ENCODE measurements at places on chromosomes 5 and 9. TPM values are rescaled to one million over a fixed set of nuclear protein-coding genes. Genes with fewer than 3 reads are reported as not detected.

GRCh38 chr5:76386360-76386759, 16.7 kb upstream of the IQGAP2 start:
- no peak overlapping the region for H3K27ac ChIP-seq
- no peaks in the 10 kb centered on the region for H3K36me3 ChIP-seq
- no peaks in the 10 kb centered on the region for H3K27me3 ChIP-seq
- no peak overlapping the region for H3K4me3 ChIP-seq
- DNase-seq = no peak

DNA sequence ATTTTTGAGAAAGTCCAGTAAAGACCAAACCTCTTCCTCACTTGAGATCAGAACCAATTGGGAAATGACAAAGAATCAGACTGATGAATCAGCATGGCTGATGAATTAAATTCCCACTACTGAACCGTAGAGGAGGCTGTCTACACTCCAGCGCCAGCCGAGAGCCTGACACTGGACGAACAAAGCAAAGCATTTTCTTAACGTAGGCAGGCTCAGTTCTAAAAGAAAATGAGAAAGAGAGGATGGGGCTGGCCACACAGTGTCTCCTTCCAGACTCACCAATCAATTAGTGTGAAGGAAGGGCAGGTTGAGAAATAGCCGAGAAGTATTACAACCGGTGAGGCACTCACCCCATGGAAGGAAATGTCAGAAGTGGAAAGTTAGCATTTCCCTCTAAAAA, 49.4 kb downstream of the ITGA1 start:
- no peaks in the 10 kb centered on the region for H3K4me1 ChIP-seq
- DNase-seq = peak; percentile 46
- no peaks in the 10 kb centered on the region for H3K36me3 ChIP-seq

- no peaks in the 10 kb centered on the region for H3K27me3 ChIP-seq
- H3K4me1 ChIP-seq = peaks cover 7% of the 10 kb centered on the region
- DNase-seq = no peak
- peak overlapping the region; percentile 85 for H3K27ac ChIP-seq
- peak overlapping the region; percentile 51 for H3K4me3 ChIP-seq
- no peaks in the 10 kb centered on the region for H3K36me3 ChIP-seq
Measured at GRCh38 chr9:121736934-121737462, 85.6 kb downstream of the DAB2IP start.

- H3K36me3 ChIP-seq = no peaks in the 10 kb centered on the region
- H3K4me3 ChIP-seq = peak overlapping the region; percentile 53
- H3K4me1 ChIP-seq = peaks cover 7% of the 10 kb centered on the region
- no peak for DNase-seq
Measured at GRCh38 chr9:127225801-127226625, 38.6 kb upstream of the GARNL3 start.

DNA sequence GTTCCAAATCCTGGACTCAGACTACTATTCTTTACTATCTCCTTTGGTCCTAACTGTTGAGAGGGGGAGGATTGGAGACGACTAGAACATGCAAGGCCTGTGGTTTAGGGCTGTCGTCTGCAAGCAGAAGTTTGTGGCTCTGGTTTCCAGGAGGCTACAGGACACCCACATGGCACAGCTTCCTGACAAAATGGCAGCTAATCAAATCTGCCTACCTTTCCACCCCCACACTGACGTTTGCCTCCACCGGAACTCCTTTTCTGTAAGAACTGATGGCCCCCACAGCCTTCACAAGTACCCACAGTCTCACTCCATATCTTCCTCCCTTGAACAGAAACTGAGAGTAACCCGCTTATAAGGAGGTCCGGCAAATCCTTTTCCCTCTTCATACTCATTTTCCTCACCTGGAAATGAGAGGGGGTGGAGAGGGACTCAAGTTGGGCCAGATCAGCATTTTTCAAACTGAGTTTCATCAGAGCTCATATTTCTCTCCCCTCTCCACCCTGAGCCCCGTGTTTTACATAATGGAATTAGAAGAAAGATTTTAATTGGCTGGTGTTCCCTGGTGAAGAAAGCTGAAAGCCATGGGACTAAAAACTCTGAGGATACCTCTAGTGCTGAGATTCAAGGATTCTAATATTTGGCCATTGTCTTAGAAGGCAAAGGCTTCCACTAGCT, 5.2 kb downstream of the SLC31A2 start:
- H3K4me3 ChIP-seq = no peak overlapping the region
- no peaks in the 10 kb centered on the region for H3K36me3 ChIP-seq
- H3K4me1 ChIP-seq = no peaks in the 10 kb centered on the region
- no peak for DNase-seq

DNA sequence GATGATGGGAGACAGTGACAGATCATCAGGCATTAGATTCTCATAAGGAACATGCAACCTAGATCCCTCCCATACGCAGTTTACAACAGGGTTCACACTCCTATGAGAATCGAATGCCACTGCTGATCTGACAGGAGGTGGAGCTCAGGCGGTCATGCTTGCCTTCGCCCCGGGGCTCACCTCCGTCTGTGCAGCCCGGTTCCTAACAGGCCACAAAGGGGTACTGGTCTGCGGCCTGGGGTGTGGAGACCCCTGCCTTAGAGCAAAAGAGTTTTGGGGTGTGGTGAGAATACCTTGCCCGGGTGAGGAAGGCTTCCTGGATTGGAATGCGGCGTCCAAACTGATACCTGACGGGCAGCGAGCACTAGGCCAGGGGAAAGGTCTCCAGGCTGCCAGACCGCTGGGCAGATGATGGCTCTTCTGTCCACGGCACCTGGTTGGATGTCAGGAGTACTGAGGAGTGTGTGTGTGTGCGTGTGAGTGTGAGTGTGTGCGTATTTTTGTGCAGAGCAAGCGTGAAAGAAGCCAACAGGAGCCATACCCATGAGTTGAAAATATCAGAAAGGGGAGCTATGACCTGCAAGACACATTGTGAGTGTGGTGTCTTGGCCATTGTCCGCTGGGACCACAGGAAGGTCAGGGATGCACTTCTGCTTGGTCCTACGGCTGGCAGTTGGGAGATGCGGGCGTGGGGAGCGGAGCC, 55.4 kb downstream of the ACER2 start:
- H3K36me3 ChIP-seq = no peaks in the 10 kb centered on the region
- DNase-seq = no peak
- no peaks in the 10 kb centered on the region for H3K4me1 ChIP-seq

FCHSD1 gene
- 2.4 TPM for total RNA-seq
